ENCODE measurements at places on chromosomes 4 and X. TPM values are rescaled to one million over a fixed set of nuclear protein-coding genes. Genes with fewer than 3 reads are reported as not detected.

The CC2D2A gene
- 18.6 TPM for total RNA-seq

The CRLF2 gene
- total RNA-seq: not detected

The SCML2 gene
- total RNA-seq: 4.8 TPM

The JCHAIN gene
- 1.4 TPM for total RNA-seq

The CXCL8 gene
- total RNA-seq: 2.6 TPM

- H3K27me3 ChIP-seq: no peaks in the 10 kb centered on the region
- peak; percentile 38 for DNase-seq
- no peaks in the 10 kb centered on the region for H3K36me3 ChIP-seq
- H3K27ac ChIP-seq: no peak overlapping the region
Measured at GRCh38 chrX:311156-312129, 7.2 kb downstream of the GTPBP6 start.

DNA sequence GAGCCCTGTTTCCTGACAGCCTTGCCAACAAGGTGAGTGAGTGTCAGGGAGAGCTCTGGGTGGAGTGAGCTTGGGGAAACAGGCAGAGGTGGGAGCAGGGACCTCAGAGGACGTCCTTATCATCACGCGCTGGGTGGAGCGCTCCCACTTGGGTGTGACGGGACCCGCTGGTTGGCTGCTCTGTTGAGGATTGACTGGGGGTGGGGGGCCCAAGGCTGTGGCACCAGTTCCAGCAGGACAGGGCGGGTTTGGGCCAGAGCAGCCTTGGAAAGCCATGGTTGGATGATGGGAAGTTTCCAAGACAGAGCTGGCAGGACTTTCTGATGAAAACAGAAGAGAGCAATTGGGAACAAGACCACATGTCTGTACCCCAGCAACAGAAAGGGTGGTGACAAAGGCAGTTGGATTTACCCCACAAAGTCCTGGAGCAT lies 3.0 kb upstream of the PCGF3 start:
- H3K27me3 ChIP-seq: no peaks in the 10 kb centered on the region
- H3K36me3 ChIP-seq: no peaks in the 10 kb centered on the region
- H3K27ac ChIP-seq: no peak overlapping the region

- no peak overlapping the region for H3K27ac ChIP-seq
- no peaks in the 10 kb centered on the region for H3K36me3 ChIP-seq
- H3K4me1 ChIP-seq: no peaks in the 10 kb centered on the region
- no peak overlapping the region for H3K4me3 ChIP-seq
- no peaks in the 10 kb centered on the region for H3K27me3 ChIP-seq
- DNase-seq: no peak
Measured at GRCh38 chr4:54840992-54841768, 183.4 kb downstream of the KIT start.

GRCh38 chr4:27149541-27150212 lies 289.0 kb downstream of the STIM2 start:
- H3K4me1 ChIP-seq: no peaks in the 10 kb centered on the region
- no peak overlapping the region for H3K27ac ChIP-seq
- H3K4me3 ChIP-seq: no peak overlapping the region
- DNase-seq: no peak
- no peaks in the 10 kb centered on the region for H3K27me3 ChIP-seq

GRCh38 chr4:24395937-24396336 lies 188.4 kb downstream of the DHX15 start:
- no peaks in the 10 kb centered on the region for H3K36me3 ChIP-seq
- no peaks in the 10 kb centered on the region for H3K4me1 ChIP-seq
- H3K27me3 ChIP-seq: no peaks in the 10 kb centered on the region
- no peak overlapping the region for H3K4me3 ChIP-seq

DNA sequence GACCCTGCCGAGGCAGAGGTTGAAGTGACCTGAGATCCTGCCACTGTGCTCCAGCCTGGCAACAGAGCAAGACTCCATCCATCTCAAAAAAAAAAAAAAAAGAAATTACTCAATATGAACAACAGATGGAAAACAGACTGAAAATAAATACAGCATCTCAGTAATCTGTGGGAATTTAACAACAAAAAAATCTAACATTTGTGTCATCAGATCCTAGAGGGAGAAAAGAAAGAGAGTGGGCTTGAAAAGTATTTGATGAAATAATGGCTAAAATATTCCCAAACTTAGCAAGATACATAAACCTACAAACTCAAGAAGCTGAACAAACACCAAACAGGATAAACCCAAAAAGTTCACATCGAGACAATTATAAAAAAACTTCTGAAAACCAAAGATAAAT lies 84.7 kb downstream of the CENPC start:
- no peak overlapping the region for H3K4me3 ChIP-seq
- no peaks in the 10 kb centered on the region for H3K4me1 ChIP-seq
- no peak for DNase-seq
- no peaks in the 10 kb centered on the region for H3K36me3 ChIP-seq

GRCh38 chrX:127177966-127178365 lies 358.4 kb downstream of the PRR32 start:
- no peaks in the 10 kb centered on the region for H3K27me3 ChIP-seq
- DNase-seq: no peak
- no peak overlapping the region for H3K4me3 ChIP-seq
- no peak overlapping the region for H3K27ac ChIP-seq

DNA sequence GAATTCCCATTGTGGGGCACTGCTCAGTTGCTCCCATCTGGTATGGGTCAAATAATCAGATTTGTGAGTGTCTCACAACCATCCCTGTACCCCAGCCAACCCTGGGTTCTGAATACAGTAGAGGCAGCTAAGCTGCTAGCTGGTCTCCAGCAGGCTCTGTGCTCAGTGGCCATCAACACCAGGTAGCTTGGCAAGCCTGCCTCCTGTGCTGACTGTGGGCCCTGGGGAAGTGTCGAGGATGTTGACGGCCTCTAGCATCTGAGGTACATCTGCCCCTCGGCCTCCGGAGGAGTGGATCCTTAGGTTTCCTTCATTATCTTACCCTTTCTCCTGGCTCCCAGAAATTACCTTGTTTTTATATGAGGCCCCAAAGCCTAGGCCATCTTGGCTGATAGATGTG lies 13.3 kb downstream of the RNF4 start:
- H3K27ac ChIP-seq: no peak overlapping the region
- no peaks in the 10 kb centered on the region for H3K27me3 ChIP-seq
- no peak for DNase-seq
- no peaks in the 10 kb centered on the region for H3K36me3 ChIP-seq

DNA sequence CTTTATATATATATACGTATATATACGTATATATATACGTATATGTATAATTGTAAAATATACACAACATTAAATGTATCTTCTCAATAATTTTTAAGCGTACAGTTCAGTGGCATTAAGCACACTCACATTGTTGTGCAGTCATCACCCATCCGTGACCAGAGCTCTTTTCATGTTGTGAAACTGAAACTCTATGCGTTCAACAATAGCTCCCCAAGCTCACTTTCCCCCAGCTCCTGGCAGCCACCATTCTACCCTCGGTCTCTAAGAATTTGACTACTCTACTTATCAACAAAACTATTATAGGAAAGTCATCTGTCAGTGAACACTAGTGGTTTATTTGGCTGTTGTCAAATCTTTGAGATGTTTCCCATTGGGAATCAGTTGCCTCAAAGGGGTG lies 621.8 kb upstream of the GALNT7 start:
- H3K4me3 ChIP-seq: no peak overlapping the region
- no peaks in the 10 kb centered on the region for H3K4me1 ChIP-seq
- no peaks in the 10 kb centered on the region for H3K27me3 ChIP-seq
- no peak for DNase-seq
- no peak overlapping the region for H3K27ac ChIP-seq

GRCh38 chrX:15529165-15529564 lies 28.6 kb downstream of the BMX start:
- no peak for DNase-seq
- no peaks in the 10 kb centered on the region for H3K4me1 ChIP-seq
- H3K36me3 ChIP-seq: no peaks in the 10 kb centered on the region
- H3K27ac ChIP-seq: no peak overlapping the region

DNA sequence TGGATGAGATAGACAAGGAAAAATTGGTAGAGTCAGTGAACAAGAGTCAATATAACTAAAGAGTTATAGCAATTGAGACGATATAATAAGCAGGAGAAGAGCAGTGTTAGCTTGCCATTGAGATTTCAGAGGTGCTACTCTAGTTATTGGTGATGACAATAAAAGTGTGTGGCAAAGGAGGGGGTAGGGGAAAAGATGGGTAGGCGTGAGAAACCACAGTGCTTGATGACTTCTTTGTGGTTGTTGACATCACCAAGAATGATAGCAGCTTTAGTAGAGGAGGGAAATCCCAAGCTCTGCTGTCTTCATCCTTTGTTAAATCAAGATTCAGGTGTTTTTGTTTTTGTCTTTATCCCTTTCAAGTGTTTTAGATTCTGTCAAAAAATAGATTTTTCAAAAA lies 179.9 kb upstream of the PPP3CA start:
- no peaks in the 10 kb centered on the region for H3K4me1 ChIP-seq
- H3K27me3 ChIP-seq: no peaks in the 10 kb centered on the region
- H3K4me3 ChIP-seq: no peak overlapping the region
- no peak overlapping the region for H3K27ac ChIP-seq
- no peak for DNase-seq

DNA sequence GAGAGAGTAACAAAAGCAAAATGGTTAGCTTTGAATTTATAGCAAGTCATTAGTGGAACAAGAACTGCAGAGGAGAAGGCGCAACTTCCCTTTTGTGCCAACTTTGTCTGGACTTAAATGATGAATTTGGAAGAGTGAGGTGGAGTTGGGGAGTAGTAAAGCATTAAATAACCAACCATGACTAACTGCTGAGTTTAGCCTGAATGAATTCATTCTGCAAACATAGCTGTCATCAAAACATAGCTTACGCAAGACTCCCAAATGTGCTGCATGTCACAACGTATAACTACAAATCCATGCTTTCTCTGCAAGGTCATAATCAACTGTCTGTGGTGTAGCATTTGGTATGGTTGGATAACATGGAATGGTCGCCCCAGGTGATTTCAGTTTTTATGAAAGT lies 75.9 kb upstream of the RPL34 start:
- H3K36me3 ChIP-seq: no peaks in the 10 kb centered on the region
- H3K27ac ChIP-seq: no peak overlapping the region
- no peaks in the 10 kb centered on the region for H3K27me3 ChIP-seq
- DNase-seq: no peak

Data from ovary (tissue), 10 donors.